ENCODE measurements at places on chromosomes 1 and 21.

GRCh38 chr1:108533351-108534083 lies 26.4 kb upstream of the EEIG2 start:
- no peak for DNase-seq

- DNase-seq, result no peak
These were observed 30.2 kb upstream of the LRRC8D start for GRCh38 chr1:89790592-89790991.

DNA sequence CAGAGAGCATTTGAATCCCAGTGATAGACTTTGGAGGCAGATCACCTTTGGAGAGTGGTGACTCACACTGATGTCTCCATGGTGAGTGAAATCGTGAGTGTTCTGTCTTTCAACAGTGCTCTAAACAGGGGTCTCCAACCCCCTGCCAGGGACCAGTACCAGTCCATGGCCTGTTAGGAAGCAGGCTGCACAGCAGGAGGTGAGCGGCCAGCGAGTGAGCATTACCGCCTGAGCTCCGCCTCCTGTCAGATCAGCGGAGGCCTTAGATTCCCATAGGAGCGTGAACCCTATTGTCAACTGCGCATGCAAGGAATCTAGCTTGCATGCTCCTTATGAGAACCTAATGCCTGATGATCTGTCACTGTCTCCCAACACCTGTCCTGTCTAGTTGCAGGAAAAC lies 61.8 kb upstream of the B3GALNT2 start:
- no peak for DNase-seq

DNA sequence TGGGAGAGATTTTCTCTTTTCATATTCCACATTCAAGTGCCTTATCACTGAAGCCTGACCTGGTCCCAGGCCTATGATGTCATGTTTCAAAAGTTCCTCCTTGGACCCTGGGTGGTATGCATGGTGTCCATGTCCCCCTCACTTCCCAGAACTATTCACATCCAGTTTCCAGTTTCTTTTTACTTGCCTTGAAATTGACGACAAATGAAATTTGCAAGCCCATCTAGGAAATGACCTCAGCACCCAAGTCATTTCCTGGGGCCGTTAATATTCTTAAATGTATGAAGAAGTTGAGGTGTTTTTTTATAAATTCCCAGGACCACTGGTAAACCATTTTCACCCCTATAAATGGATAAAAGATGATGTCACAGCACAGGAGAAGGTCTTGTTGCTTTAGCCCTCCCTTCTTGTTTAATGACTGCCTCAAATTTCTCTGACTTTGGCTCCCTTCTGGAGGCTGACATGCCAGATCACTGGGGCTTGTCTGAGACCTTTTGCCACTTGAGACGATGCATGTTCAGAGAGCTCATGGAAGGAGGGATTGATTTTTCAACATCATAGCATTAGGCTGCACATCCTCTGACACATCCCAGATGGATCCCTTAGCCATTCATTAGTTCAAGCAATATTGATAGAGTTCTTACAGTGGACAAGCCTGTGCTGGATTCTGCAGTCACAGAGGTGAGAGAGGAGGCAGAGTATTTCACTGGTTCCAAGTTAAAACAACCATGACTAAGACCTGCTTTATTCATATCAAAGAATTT lies 221.3 kb downstream of the PLPP3 start:
- no peak for DNase-seq

DNA sequence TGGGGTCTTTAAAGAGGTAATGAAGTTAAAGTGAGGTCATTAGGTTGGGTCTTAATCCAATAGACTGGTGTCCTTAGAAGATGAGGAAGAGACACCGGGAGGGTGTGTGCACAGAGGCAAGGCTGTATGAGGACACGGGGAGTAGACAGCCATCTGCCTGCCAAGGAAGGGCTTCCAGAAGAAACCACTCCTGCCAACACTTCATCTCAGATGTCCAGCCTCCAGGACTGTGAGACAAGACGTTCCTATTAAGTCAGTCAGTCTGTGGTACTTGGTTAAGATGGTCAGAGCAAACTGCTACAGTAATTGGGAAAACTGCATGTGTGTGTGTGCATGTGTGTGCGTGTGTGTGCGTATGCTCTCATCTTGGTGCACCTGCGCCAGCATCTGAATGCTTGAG lies 77.1 kb downstream of the RYR2 start:
- DNase-seq, result no peak

- DNase-seq, result no peak
These were observed 409.2 kb upstream of the PLXNA2 start for GRCh38 chr1:208653426-208653825.

DNA sequence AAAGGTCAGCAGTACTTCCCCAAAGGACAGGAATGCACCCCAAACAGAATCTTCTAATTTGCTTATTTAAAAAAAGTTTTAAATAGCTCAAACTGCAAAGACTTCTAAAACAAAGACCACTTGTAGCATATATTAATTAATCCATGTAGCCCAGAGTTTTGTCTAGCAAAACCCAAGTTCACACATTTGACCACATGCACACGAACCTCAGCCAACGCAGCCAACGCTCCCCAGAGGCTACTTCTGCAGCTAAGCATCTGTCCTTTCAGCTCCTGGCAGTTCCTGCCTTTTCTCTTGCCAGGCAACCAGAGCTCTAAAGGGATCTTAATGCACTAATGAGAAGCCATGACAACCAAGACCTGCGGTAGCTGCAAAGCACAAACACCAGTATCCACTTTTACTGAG lies 89.6 kb downstream of the RERE start:
- DNase-seq, result peak; percentile 54

- no peak for DNase-seq
These were observed 108.7 kb downstream of the PRDM2 start for GRCh38 chr1:13808729-13809131.

- no peak for DNase-seq
These were observed 1.0 kb upstream of the PDZK1IP1 start for GRCh38 chr1:47190857-47191256.

DNA sequence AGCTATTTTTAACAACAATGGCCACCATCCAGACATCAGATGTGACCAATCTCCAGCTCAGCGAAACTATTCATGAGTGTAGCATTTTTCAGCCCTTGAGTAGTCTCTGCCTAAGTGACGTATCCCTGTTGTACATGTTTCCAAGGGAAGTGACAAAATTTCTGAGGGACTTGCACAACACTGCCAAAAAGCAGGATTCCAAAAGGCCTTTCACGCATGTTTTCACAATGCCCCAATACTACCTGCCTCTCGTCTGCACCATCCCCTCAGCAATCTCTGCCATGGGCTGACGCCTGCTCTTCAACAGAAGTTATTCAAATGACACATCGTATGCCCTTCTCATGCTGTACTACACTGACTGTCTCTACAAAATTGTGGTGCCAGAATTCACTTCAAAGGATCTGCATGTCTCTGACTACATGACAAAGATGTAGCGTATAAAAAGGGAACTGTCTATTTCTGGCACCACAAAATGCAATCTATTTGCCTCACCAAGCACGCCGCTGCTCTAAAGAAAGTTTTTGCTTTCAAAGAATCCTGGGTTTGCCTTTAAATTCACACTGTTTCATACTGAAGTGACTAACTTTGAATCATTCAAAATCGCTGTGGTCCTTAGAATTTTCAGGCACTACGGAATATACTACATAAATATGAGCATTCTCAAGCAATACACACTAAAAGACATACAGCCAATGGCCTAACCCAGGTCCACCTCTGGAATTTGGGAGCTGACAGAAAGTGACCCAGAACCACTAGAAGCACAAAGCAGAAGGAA lies 32.9 kb downstream of the JAK1 start:
- DNase-seq, result peak; percentile 65

GRCh38 chr1:48036710-48037355 lies 39.6 kb upstream of the TRABD2B start:
- DNase-seq, result no peak

DNA sequence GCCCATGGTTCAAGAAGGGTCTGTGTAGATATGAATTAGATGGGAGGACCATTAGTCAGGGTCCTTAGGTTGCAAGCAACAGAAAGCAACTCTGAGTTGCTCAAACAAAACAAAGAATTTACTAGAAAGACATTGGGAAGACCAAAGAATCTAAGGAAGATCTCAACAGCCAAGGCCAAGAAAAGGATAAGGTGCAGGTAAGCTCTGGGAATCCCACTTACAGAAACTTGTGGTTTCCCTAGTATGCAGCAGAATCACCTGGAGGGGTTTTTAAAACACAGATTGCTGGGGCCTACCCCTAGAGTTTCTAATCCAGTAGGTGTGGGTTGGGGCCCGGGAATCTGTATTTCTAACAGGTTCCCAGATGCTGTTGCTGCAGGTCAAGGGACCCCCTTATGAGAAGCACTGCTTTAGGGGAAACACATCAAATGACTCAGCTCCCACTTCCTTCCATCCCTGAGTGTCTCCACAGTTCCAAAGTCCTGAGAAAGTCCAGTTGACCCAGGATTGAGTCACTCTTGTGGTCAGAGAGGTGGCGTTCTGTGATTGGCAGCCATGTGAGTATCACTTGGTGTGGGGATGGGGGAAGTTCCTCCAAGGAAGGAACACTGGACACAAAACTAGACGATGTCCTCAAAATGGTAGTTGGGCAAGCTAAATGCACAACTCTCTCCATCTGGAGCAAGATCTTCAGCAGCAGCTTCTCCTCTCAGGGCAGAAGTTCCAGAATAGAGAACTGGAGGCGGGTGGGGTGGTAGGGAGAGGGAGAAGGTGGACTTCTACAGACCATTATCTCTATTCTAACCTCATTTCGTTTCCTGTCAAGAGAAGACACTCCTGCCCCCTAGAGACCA lies 24.2 kb upstream of the EYA3 start:
- peak; percentile 61 for DNase-seq

DNA sequence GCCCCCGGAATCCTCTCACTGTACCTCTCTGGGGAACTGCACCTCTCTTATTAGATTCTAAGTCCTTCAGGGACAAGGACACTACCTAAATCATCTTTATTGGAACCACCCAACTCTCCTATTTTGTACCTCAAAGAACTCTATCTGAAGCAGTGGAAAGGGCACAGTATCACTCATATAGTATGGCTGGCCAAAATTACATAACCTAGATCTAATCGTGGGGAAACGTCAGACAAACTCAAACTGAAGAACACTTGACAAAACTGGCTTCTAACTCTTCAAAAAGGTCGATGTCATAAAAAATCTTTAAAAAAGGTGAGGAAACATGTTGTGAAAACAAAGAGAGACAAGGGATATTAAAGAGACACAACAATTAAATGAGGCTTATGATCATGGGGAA lies 210.0 kb downstream of the SLC45A1 start:
- DNase-seq, result no peak

- DNase-seq, result no peak
These were observed 123.2 kb upstream of the TNFSF4 start for GRCh38 chr1:173330149-173330951.

- DNase-seq, result peak; percentile 84
These were observed 642.9 kb downstream of the AJAP1 start for GRCh38 chr1:5297180-5297885.

DNA sequence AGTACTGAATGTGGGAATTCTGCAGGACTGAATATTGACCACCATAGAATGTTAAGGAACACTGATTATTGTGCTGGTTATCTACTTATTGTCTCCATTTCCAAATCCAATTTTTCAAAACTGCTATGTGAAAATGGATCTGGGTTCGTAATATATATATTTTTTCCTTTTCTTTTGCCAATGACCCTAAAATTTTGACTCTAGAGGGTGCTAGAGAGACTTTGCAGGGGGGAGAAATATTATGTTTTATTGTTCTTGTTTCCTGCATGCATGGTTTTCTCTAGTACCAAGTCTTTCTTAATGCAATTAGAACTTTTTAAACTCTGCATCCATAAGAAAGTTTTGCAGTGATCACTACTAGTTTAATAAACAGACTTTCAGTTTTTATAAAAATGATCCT lies 1256.9 kb downstream of the BRINP3 start:
- DNase-seq, result no peak

DNA sequence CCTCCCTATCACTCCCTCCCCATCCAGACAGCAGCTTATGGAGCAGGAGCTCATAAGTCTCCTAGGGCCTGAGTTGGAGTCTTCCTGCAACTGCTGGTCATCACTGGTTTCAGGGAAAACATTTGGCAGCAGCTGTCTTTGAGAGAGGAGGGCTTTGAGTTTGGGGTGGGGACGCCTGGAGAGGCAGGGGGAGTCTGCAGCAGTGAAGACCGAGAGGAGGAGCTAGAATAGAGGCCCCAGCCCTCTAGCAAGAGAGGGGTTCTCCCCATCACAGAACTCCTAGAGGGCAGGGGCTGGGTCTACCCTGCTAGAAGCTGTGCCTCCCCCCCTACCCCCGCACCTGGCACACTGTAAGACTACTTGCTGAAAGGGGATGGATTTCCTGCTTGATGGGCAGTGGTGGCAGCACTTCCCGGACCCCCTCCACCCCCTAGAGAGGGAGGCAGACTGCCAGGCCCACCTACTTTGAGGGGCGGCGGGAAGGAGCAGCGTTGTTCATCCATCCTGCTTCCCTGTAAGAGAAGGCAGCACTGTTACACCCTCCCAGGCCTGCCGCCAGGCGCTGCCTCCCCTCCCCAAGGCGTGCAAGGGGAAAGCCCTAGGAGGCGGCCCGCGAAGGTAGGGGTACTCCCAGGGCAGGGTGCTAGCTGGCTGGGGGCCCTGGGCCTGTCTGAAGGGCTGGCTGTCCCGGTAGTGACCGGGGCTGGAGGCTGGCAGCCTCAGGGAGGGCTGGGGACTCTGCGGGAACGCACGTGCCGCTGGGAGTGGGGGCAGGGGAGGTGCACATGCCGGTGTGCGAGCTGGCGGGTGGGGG lies 50.4 kb downstream of the RAP1GAP start:
- DNase-seq, result no peak
